Kidney epithelial cell (primary cell): ENCODE measurements at places on chromosomes 6 and 20.

DNA sequence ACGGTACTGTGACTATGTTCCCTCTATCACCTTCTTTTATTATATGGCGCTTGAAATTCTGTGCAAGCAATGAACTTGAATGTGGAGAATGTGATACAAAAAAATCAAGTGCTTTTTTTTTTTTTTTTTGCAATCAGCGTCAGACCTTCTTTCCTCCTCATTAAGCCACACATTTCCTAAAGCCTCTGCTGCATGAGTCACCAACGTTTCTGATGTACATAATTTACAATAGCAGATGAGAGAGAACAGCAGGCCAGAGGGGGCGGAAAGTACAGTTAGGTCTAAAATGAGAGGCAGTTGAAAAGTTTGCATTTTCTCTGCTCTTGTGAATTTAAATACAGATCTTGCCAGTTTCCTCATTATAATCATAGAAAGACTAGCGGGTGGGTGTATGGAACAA is 114.6 kb upstream of the RIPOR2 start:
- DNase-seq = peak; percentile 25

GRCh38 chr6:22424196-22424595 is 127.4 kb upstream of the PRL start:
- no peak for DNase-seq

DNA sequence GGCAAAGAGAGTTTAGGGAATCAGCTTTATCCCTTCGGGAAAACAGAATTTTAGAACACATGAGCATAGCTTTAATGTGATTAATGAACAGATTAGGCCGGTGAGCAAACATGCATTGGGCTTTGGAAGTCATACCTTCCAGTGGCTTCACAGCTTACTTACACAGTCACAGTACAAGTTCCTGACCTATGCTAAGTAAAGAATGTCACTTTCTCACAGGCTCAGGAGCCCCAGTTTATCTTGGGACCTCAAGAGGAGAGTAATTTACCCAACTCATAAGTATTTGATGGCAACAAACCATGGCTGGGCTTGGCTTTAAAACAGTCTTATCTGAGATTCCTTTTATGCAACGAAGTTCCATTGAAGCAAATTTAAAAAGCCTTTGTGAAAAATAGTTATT is 195.9 kb downstream of the AKAP7 start:
- no peak for DNase-seq

DNA sequence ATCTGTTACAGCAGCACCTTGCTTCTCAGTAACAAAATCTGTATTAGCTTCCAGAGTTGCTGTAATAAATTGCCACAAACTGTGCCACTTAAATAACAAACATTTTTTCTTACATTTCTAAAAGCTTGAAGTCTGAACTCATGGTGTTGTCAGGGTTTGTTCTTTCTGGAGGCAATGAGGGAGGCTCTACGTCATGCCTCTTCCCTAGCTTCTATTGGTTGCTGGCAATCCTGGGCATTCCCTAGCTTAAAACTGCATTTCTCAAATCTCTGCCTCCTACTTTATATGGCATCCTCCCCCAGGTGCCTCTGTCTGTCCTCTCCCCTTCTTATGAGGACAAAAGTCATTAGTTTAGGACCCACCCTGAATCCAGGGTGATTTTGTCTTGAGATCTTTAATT is 41.6 kb upstream of the TMEM244 start:
- no peak for DNase-seq

DNA sequence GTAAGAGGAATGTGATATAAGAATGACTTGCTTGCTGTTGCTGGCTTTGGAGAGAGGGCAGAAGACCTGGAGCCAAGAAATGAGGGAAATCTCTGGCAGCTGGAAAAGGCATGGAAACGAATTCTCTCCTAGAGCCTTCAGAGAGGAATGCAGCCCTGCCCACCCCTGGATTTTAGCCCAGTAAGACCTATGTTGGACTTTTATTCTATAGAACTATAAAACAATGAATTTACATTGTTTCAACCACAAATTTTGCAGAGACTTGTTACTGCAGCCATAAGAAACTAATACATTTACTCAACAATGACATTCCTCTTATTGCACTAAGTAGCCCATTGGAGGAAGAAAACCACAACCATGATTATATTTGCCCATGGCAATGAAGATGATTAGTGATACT is 39.5 kb upstream of the PREP start:
- no peak for DNase-seq

GRCh38 chr6:85125526-85125925 is 324.4 kb upstream of the NT5E start:
- DNase-seq = no peak

GRCh38 chr20:278181-278580 is 12.4 kb downstream of the C20orf96 start:
- DNase-seq = no peak

GRCh38 chr6:162344646-162345010 is 382.9 kb downstream of the PRKN start:
- no peak for DNase-seq

DNA sequence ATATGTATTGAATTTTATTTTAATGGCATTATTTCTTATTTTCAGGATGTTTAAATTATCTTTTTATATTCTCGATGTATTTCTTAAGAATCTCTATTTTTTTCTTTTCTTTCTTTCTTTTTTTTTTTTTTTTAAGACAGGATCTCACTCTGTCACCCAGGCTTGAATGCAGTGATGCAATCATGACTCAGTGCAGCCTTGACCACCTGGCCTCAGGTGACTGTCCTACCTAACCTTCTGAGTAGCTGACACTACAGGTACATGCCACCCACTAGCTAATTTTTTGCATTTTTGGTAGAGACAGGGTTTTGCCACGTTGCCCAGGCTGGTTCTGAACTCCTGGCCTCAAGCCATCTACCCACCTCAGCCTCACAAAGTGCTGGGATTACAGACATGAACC is 143.8 kb upstream of the LAMA2 start:
- DNase-seq = no peak

GRCh38 chr6:30258204-30258603 is 45.0 kb upstream of the TRIM26 start:
- DNase-seq = no peak

DNA sequence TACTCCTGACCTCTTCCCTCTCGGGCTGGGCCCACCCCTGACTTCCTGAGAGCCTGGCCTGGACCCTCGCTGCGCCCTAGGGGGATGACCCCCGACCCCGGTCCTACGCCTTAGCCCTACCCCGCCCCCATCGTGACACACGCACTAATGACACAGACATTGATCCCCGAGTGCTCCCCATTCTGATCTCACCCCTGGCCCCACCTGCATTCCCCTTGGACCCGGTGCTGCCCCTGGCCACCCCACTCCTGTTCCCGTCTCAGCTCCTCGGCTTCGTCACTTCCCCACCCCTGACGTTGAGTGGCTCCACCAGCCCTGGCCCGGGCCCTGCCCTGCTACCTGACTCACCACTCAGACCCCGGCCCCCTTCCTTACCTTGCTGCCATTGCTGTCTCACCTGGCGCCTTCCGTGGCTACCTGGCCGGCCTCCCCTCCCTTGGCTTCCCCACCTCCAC is 12.1 kb downstream of the RBCK1 start:
- no peak for DNase-seq

GRCh38 chr20:46200582-46201570 is 82.8 kb downstream of the CD40 start:
- no peak for DNase-seq

DNA sequence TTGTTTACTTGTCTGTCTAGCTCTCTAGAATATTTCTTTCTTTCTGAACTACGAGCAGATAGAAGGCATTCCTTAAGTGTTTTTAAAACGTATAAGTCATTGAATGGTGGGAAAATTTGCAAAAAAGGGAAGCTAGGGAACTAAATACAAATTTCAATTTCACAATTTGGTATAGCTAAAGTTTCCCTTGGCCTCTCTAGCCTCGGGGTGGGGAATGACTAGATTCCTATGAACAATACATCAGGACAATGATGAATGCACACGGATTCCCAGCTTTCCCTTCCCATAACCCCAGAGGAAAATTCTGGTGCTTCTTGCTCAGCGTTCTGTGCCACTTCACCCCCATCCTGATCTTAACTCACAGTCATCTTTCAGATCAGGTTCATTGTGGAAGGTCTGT is 113.3 kb upstream of the ASF1A start:
- no peak for DNase-seq

- DNase-seq = no peak
Observed at GRCh38 chr20:19141998-19142397, 70.4 kb upstream of the SLC24A3 start.

DNA sequence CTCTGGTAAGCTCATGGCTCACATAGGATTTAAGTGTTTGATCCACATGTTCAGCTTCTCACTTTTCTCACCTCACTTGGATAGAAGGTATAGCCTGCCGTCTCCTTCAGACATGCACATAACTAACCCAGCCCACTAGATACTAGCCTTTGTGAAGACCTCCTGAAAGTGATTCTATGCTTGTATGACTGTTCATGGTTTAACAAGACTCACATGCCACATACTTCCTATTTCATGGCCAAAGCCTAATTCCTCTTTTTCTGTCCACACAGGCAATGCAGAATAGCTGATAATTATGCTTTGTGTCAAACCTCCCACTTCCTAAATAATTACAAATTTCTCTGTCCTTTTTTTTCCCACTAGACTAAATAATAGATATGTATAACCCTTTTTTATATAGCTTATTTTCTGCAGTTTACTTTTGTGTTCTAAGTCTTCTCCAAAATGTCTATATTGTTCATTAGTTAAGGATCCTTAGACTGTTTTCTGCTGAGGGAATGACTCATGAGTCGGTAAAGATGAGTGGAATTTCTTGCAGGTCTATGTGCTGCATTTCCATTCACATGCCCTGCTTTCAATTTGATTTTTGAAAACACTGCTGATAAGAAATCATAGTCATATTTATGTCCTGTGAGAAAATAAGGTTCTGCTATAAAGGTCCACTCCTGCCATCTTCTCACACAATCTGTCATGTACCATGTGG is 43.0 kb downstream of the HDDC2 start:
- DNase-seq = no peak

DNA sequence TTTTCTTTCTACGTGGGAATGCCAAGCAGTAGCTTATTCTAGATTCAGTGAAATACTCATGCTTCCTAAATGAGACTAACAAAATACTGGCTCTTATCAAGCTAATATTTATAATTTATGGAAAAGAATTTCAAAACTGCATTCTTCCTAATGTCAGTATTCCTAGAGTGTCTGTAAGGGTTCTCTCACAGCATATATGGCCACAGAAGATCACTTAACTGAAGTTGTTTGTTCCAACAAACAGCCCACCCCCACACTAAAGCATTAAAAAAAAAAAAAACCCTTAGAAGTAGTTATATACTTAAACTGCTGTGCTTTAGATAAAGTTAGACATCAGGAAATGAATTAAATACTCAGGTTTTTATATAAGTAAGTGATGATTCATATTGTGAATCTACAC is 247.7 kb upstream of the HSF2 start:
- no peak for DNase-seq

DNA sequence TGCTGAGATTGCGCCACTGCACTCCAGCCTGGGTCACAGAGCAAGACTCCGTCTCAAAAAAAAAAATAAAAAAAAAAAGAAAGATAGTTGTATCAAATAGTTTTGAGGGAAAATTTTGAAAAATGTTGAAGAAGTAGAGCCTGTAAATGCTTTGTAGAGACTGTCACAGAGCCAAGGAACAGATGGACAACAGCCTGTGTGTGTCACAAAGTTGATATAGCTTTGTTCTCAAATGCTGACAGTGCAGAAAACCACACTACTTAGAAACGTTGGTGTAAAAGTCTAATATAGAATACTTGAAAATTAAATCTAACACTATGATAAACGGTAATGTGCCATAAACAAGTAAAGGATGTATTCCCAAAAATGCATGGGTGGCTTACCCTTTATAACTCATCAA is 25.4 kb downstream of the PTK7 start:
- DNase-seq = no peak
